ENCODE measurements at places on chromosomes 6 and 20. TPM values are rescaled to one million over a fixed set of nuclear protein-coding genes. Genes with fewer than 3 reads are reported as not detected.

GRCh38 chr6:16232086-16232485 lies 6.3 kb upstream of the GMPR start:
- H3K4me1 ChIP-seq: peaks cover 12% of the 10 kb centered on the region
- no peak overlapping the region for H3K4me3 ChIP-seq
- no peaks in the 10 kb centered on the region for H3K36me3 ChIP-seq
- no peak overlapping the region for H3K27ac ChIP-seq
- H3K27me3 ChIP-seq: peaks cover 33% of the 10 kb centered on the region

DNA sequence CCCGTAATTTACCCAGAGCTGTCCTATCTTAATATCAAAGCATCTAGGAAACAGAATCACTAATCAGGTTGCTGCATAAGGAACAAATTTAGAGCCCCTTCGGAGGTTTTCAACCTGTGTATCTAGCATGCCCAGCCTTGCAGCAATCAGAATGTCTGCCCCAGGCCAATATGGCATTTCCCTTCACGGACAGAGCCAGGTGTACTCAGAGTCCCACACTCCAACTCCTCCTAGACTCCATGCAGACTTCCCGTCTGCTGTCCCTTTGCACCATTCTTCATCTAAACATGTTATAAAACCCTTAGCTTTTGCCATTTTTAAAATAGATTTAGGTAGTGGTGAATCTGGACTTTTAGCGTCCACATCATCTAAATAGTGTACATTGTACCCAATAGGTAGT lies 61.0 kb downstream of the ZHX3 start:
- no peak for DNase-seq
- H3K4me3 ChIP-seq: no peak overlapping the region
- no peaks in the 10 kb centered on the region for H3K36me3 ChIP-seq

DNA sequence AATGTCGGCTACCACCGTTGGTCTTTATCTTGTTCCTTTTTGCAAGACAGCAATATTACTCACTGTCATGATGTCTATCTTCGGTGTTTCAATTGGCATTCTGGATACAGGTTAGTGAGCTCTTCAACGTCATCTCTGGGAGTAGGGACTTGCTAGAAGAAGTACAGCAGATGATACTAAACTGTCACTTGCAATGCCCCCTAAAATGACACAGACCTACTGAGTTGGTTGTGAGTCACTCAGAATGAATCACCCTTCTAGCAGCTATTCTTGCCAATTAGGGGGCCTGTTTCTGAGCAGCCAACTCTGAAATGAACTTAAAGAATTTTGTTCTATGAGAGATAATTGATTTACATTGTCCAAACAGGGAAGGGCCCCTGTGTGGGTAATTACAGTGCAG lies 176.5 kb downstream of the SLC16A10 start:
- H3K27ac ChIP-seq: peak overlapping the region; percentile 4
- H3K27me3 ChIP-seq: no peaks in the 10 kb centered on the region
- no peak overlapping the region for H3K4me3 ChIP-seq
- H3K36me3 ChIP-seq: peaks cover 48% of the 10 kb centered on the region

DNA sequence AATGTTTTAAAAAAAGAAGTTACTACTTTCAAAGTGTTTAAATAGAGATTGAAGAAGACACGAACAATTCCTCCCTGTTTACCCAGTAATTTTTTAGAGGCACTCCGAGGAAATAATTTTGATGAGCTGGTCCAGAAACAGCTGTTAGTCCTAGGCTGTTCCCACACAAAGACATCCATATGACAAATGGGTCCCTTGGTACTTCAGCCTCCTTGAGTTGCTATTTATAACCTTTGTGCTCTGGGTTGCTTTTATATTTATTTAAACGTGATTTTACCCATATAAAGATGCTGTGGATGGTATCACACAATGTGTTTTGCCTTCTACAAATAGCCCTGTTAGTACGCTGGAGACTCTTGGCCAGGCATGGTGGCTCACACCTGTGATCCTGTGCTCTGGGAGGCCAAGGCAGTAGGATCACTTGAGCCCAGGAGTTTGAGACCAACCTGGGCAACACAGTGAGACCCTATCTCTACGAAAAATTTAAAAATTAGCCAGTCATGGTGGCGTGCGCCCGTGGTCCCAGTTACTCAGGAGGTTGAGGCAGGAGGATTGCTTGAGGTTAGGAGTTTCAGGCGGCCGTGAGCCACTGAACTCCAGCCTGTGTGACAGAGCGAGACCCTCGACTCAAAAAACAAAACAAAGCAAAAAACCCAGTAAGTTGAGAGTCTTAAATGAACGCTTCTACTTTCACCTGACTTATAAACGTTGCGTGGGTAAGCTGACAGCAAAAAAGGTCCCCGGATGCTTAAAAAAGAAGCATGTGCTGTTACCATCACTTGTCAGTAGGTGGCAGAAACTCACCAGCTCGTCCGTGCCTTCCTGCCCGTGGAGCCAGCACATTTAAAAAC lies 56.9 kb upstream of the ARMH2 start:
- H3K27me3 ChIP-seq: no peaks in the 10 kb centered on the region
- H3K4me3 ChIP-seq: no peak overlapping the region
- H3K27ac ChIP-seq: peak overlapping the region; percentile 81
- H3K36me3 ChIP-seq: peaks cover 88% of the 10 kb centered on the region
- DNase-seq: no peak
- peaks cover 63% of the 10 kb centered on the region for H3K4me1 ChIP-seq

KHDRBS2 gene
- total RNA-seq: 5.5 TPM

ANKS1A gene
- 12.6 TPM for total RNA-seq
